Activated naive CD8-positive, alpha-beta T cell treated with anti-CD3 and anti-CD28 coated beads for 36 hours (primary cell): ENCODE measurements at places on chromosomes 2 and 18. TPM values are rescaled to one million over a fixed set of nuclear protein-coding genes. Genes with fewer than 3 reads are reported as not detected.

DNA sequence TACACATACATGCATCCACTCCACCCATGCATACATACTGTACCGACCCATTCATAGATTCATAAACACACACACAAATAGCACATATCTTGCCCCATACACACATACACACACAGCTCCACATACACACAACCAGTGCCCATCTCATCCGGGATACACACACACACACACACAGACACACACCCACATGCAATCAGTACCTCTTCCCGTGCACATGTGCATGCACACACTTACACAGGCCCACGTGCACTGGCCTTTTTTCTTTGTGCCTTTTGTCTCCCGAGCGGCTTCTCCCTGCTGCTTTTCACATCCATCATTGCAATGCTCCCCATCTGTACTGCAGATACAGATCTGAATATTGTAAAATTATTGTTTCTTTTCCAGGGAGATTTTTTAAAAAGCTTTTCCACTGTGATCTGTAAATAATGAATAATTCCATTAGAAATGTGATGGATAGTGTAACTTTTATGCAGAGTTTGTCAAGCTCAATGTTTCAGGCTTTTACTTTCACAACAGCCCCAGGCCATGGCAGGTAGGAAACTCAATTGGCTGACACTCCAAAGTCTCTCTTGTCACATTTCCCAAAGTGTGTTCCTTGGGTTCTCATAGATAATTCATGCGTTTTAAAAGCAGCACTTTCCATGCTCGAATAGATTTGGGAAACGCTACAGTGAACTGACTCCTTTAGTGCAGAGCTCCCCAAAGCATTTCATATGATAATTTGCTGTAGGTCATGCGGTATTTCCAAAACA lies 393.5 kb downstream of the CTNNA2 start:
- DNase-seq: no peak

POTEC gene
- not detected for total RNA-seq

UGT1A8 gene
- not detected for total RNA-seq

DNA sequence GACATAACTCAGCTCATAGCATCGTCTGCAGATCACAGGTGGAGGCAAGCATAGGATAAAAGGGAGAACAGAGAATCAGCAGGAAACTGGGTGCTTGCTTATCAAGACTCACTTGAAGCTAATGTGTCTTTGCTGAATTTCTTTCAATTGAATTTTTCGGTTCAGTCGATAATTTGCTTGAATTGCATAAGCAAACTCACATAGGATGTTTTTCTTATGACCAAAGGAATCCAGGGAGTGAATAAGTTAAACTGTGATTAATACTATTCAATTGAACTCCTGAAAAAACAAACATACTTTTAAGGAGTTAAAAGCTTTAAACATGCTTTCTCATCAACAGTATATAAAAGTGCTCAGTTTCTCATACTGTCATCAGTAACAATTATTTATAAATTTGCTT lies 707.1 kb upstream of the ACVR2A start:
- no peak for DNase-seq

THAP4 gene
- total RNA-seq: 54.8 TPM

DNA sequence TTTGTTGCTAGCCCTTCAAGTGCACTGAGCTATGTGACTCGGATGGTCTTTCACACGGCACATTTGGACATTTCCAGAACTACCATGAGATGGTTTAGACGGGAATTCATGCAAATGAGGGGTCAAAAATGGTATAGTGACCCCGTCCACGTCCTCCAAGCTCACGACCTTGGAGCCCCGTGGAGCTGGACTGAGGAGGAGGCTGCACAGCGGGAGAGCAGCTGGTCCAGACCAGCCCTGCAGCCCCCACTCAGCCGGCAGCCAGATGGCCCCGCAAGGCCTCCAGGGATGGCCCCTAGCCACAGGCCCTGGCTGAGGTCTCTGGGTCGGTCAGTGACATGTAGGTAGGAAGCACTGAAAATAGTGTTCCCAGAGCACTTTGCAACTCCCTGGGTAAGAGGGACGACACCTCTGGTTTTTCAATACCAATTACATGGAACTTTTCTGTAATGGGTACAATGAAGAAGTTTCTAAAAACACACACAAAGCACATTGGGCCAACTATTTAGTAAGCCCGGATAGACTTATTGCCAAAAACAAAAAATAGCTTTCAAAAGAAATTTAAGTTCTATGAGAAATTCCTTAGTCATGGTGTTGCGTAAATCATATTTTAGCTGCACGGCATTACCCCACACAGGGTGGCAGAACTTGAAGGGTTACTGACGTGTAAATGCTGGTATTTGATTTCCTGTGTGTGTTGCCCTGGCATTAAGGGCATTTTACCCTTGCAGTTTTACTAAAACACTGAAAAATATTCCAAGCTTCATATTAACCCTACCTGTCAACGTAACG lies 88.8 kb downstream of the EPAS1 start:
- DNase-seq: no peak

DNA sequence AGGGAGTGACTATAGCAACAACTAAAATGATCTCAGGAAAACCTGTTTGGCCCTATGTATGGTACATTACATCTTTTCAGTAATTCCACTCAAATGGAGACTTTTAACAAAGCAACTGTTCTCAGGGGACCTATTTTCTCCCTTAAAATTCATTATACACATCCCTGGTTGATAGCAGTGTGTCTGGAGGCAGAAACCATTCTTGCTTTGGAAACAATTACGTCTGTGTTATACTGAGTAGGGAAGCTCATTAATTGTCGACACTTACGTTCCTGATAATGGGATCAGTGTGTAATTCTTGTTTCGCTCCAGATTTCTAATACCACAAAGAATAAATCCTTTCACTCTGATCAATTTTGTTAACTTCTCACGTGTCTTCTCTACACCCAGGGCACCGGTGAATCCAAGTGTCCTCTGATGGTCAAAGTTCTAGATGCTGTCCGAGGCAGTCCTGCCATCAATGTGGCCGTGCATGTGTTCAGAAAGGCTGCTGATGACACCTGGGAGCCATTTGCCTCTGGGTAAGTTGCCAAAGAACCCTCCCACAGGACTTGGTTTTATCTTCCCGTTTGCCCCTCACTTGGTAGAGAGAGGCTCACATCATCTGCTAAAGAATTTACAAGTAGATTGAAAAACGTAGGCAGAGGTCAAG lies 955 bp downstream of the TTR start:
- no peak for DNase-seq

DNA sequence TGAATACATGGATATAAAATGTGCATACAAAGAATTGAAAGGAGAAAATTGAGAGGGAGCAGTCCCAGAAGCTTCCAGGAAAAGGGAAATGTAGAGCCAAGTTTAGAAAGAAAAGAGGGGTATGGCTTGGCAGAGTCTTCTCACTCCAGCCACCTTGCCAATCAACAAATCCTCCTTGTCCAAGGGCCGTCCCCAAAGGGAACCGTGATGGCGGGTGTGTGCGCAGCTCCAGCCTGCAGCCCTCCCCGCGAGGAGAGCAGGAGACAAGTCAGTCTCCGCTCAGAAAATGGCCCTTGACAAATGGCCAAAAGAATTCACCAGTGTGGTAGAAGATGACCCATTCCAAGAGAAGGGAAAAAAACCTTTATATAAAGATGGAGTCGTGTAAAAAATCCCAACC lies 448.3 kb upstream of the POU3F3 start:
- DNase-seq: no peak

FEV gene
- total RNA-seq: not detected

SAG gene
- total RNA-seq: 0.31 TPM

DNA sequence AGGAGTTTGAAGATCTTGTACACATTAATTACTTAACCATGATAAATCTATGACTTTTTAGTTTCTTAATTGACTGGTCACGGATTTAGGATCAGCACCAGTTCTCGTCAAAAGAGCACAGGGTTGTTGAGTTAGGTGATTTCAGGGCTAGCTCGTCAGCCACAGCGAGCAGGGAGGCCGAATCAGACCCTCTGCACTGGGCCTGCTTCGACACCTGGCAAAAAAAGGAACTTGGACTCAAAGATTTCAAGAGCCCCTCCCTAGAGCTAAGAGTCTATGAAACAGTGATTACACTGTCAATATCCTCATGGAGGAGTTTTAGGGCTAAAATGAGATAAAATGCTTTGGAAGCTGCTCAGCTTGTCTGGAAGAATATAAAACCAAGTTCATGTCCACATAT lies 4.6 kb upstream of the SERTAD2 start:
- no peak for DNase-seq

DNA sequence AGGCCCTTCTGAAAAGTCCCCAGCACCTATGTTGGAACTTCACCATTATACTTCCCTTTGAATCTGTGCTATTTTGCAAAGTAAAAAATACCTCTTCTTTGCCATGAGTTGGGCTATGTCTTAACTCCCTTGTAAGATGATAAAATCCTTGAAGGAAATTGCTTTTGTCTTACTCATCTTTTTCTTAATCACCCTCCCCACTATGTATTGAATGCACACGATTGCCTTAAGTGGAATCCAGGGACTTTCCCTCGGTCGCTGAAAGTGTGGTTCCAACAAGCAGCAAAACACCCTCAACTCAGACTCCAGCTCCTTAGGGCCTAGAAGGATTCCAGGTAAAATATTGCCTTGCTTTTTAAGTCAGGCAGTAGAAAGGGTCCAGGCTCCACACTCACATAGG lies 173.2 kb upstream of the ARL4C start:
- no peak for DNase-seq

DNA sequence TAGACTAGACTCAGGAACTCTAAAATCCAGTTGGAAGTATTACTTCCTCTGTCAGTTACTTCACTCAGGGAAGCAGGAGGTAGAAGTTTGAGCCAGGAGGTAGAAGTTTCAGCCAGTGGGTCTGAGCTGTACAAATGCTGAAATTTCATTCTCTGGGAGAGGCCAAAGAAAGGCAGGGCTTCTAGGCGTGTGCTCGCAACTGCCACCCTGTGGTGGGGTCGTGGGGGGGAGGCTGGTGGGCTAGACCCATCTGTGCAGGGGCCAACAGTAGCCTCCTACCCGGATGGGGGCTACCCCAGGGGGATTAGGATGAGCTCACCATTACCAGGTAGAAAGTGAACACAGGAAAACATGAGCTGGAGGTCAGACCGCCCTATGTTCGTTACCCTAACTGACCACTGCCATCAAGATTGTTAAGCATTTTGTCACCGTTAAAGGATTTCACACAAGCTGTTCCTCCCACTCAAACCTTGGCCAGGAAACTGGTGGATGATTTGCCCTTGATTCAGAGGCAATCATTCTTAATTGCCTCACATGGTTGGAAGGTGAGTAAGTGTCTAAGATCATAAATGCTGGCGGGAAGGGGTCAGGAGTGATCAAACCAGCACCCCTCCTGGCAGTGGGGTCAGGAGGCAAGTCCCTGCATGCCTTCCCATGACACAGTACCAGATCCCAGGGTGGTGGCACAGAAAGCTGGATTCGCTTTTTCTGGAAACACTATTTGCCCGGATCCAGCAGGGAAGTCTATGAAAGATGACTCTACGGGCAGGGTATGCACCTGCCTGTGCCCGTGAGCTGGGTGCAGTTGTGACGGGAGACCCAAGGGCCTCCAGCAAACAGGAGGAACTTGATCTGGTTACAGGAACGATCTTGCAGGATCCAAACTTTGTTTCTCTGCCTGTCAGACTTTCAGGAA lies 5.2 kb upstream of the FHL2 start:
- no peak for DNase-seq

DNA sequence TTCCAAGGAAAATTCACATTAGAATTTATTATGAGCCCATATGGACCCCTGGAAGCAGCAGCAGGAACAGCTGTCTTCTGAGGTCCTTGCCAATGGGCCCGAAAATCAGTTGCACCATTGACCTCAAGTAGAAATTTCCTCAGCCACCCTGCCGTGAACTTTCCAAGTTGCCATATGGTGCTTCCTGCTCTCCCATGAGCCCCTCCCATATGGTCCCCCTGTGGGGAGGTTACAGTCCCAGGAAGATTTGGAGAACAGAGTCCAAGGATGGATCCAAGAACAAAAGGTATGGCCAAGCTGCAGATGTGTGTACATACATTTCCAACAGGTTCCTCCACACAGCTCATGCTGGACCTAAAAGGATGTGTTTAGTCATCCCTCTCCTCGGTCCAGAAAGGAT lies 34.6 kb downstream of the DIPK1C start:
- DNase-seq: no peak

LRP1B gene
- not detected for total RNA-seq

DNA sequence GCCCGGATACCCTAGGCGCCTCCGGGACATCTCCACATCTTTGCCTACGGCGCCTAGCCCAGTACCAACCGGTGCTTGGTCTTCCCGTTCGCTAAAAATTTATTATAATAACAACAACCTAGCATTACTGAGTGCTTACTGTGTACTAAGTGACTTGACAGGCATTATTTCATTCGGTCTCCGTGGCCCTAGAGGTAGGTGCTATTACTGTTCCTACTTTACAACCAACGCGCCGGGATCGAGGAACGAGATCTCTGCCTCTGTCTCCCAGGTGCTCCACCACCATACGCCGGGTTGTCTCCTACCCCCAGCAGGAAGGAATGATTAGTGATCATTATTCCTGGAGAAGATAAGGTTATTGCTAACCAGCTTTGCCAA lies 657 bp upstream of the BIN1 start:
- DNase-seq: no peak

DNA sequence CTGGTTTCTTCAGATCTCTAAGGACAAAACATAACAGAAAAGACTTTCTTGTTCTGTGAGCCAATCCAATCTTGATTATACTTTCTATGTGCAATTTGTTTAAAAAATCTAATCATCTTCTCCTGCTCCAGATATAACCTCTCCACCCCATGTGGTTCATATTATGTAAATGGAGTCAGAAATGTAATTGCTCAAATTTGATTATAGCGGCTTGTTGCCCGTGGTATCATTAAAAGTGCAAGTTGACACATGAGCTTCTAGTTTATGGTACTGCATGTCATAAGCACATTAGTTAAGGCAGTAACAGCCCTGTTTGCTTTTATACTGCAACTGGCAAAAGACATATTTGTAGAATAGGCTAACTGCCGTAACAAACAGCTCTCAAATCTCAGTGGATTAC lies 715.1 kb upstream of the CDH7 start:
- DNase-seq: no peak

GRCh38 chr18:4412286-4412685 lies 42.8 kb downstream of the DLGAP1 start:
- DNase-seq: no peak

DNA sequence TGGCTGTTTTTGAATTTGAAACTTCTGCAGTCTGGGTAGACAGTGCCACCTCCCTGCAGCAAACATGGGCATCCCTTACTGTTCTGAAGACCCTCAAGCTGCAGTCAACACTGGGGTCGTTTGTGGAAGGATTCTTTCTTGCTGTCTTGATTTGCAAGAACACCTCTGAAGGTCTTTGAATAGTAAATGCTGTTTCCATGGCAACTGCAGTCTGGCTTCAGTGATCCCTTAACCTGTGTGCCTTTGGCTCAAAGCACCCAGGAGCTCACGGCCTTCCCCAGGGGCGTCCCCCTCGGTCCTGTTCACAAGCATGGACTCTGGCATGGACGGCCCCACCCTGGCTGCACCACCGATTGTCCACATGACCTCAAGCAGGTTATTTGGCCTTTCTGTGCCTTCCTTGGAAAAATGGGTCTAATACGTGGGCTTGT lies 38.3 kb downstream of the LRRFIP1 start:
- DNase-seq: no peak

GRCh38 chr2:25168256-25169072 lies at the start of gene POMC:
POMC (minus strand) TSS chr2:25168580; CDS start chr2:25164772, 3,808 bp downstream.
- peak; percentile 43 for DNase-seq

DCDC2C gene
- not detected for total RNA-seq

TBR1 gene
- total RNA-seq: not detected

GRCh38 chr2:219325657-219326315 lies 6.8 kb downstream of the RESP18 start:
- no peak for DNase-seq

GRCh38 chr2:118032169-118033013 lies 18.5 kb upstream of the CCDC93 start:
- DNase-seq: peak; percentile 10

TMEM198 gene
- 4.2 TPM for total RNA-seq

AQP12B gene
- not detected for total RNA-seq

GRCh38 chr18:35030277-35030989 lies 10.8 kb upstream of the MAPRE2 start:
- DNase-seq: no peak
